ENCODE measurements at places on chromosomes 5 and 9.

- no peak for DNase-seq
Measured at GRCh38 chr5:171926311-171926710, 80.1 kb downstream of the FBXW11 start.

- no peak for DNase-seq
Measured at GRCh38 chr9:137232510-137232909, 1.8 kb downstream of the SLC34A3 start.

DNA sequence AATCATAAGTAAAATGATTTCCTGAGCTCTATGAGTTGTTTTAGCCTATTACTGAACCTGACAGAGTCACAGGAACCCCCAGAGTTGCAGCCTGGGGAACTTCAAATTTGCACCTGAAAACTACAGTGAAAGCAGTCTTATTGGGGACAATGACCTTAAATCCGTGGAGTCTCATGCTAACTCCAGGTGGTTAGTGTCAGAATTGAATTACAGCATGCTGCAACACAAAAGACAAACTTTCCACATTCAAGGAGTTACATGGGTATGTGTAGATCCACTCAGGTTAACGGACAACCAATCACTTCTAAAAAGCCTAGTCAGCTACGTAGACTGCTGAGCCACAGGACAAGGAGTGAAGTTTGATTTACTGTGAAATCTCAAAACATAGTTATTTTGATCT is 49.7 kb downstream of the PLPP1 start:
- no peak for DNase-seq

DNA sequence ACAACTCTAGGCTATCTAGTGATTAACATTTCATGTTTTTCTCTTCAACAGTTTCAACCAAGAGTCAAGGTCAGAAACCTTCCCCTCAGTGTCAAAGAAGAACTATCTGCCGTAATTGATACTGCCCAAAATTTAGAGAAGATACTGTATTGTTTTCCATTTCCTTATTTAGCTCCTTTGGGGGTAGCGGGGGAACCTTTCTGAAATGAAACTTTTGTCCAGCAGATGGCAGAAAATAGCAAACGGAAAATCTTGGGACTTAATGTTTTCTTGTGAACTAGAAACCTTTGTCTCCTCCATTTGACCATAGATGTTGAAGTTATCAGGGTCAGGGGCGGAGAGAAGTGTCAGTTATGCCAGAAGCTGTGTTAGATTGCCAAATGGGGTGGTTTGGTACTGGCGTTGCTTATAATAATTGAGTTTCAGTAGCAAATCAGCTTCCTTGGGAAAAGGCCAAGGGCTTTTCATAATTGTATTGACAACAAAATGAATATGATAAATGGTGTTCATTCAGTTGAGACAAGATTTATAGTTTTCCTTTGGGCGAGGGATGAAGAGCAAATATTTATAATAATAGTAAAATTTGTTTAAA is 101.7 kb upstream of the TLX3 start:
- peak; percentile 37 for DNase-seq

DNA sequence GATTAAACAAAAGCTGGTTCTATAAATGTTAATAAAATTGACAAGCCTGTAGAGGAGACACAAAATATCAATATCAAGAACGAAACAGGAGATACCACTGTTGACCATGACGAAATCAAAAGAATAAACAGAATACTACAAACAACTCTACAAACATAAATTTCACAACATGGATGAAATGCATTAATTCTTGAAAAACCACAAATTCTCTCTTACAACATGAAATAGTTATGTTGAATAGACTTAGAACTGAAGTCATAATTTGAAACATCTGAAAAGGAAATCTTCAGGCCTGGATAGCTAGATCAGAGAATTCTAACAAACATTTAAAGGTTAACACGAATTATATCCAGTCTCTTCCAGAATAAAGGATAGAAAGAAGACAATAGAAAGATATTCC is 6.9 kb upstream of the SPATA31C1 start:
- no peak for DNase-seq

DNA sequence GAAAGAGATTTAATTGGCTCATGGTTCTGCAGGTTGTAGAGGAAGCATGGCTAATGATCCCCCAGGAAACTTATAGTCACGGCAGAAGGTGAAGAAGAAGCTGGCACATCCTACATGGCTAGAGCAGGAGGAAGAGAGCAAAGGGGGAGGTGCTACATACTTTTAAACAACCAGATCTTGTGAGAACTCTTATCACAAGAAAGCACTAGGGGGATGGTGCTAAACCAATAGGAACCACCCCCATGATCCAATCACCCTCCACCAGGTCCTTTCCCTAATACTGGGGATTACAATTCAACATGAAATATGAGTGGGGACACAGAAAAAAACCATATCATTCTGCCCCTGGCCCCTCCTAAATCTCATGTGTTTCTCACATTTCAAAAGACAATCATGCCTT is 147.2 kb upstream of the EPB41L4A start:
- DNase-seq: no peak

GRCh38 chr9:121651295-121652020 is at the start of gene DAB2IP:
Gene DAB2IP (plus strand): TSS chr9:121651634. CDS start chr9:121651776, 142 bp downstream.
- DNase-seq: no peak

GRCh38 chr9:84062538-84062937 is 81.9 kb downstream of the RMI1 start:
- DNase-seq: no peak

DNA sequence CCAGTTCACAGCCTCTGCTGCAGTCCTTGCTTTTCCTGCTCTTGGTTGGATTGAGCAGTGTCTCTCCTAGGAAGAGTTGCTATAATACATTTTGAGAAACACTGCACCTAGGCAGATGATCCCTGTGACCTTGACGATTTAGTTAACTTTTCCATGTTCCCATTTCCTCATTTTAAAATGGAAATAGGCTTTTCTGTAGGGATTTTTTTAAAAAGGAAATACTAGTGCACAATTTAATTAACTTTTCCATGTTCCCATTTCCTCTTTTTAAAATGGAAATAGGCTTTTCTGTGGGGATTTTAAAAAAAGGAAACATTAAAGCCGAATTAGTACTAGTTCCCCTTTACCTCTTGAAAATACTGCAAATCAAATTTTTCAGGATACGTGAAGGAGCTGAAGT is 4.7 kb downstream of the ATP6V0E1 start:
- no peak for DNase-seq

DNA sequence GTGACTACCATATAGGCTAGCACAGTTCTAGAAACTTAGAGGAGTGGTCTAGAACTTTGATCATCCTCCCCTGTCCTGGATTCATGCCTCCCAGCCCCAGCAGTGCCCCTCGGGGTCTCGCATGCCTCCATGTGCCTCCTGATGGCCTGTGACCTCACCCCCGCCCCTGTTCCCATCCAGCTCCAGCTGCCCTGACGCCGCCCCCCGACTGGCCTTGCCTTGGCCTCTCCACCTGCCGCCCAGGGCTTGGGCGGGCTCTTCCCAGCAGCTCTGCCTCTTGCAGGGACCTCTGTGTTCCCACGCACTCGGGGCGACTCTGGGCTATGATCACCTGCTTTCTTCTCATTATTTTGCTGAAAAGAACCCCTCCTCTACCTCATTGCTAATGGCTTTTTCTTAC is 115.4 kb upstream of the PHYKPL start:
- DNase-seq: no peak

DNA sequence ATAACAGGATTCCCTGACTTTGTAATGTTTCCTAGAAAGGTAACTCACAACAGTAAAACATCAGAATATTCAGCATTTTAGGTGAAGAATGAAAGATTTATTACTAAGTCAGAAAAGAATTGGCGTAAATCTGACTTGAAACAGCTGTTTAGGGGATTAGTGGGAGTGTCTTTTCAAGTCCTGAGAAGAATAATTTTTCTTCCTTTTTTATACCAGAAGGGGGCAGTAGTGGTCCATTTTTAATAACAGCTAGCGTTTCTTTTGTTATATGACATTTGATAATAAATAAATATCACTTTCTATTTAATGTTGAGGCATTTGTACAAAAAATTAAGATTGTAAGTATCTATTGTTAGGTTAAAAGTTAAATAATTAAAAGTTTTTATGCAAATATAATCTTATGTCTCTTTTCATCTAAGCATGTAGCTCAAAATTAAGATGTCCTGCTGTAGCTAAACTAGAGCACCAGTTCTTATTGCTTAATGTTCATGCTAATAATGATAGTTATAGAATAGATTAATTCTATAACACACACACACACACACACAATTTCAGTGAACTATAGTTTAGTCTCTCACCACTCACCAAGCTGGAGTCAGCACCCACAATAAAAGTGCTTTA is 258.7 kb upstream of the ARRDC3 start:
- DNase-seq: peak; percentile 43

- no peak for DNase-seq
Measured at GRCh38 chr9:117191504-117192261, 223.2 kb downstream of the ASTN2 start.

DNA sequence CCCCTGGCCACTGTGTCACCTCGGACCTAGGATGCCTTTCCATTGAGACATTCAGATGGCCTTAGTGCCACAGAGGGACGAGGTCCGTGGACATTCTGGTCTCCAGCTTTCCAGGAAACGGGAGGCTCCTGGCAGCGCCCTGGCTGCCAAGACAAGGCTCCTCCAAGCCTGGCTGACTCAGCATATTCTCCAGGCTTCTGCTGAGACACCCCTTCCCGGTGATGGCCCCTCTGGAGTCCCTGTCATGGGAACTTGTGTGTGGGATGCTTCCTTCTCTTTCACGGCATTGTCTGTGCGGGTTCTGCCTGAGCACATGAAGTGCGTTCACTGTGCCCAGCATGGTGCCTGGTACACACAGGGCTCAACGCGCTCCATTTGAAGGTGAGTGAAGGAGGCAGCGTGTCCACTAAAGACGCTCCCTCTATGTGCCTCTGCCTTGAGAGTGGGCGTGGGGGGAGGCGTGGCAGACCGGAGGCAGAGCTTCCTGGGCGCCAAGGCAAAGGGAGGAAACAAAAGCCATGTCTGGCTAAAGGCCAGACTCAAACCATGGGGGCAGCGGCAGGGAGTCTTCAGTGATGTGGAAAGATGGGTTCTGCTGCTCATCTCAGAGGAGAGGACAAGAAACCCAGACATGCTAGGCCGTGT is 46.4 kb upstream of the PRRC2B start:
- no peak for DNase-seq

- peak; percentile 65 for DNase-seq
Measured at GRCh38 chr9:121217609-121218292, 16.1 kb upstream of the RAB14 start.

DNA sequence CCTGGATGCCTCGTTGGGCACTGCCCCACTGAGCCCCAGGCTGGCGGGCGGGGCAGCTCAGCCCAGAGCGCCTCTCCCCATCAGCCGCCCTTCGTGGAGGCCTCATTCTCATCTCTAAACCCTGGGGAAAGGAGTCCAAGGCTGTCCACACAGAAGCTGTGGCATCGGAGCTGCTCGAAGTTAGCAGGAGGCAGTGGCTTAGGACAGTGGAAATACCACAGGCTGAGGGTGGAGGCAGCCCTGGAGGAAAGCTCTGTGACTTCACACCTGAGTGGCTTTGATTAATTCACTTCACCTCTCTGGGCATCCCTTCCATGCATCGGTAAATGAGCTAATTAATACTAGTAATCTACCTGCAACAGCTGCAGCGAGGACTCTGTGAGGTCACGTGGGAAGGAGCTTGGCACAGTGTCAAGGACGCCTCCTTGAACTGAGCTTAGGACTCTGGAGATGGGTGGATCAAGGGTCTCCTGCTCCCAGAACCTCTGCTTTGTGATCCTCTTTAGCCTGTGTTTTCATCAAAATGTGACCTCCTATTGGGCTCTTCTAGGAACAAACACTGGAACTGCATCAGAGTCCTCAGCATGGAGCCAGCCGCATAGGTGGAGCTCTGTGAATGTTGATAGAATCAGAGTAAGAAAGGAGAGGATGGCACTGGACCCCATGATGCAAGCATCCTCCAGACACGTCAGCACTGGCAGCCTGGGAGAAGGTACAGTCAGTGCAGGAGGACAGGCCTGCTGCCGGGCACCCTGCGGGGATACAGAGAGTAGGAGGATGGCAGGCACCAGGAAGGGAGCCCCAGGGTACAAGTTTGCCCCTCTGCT is 842 bp upstream of the ANGPTL2 start:
- no peak for DNase-seq

DNA sequence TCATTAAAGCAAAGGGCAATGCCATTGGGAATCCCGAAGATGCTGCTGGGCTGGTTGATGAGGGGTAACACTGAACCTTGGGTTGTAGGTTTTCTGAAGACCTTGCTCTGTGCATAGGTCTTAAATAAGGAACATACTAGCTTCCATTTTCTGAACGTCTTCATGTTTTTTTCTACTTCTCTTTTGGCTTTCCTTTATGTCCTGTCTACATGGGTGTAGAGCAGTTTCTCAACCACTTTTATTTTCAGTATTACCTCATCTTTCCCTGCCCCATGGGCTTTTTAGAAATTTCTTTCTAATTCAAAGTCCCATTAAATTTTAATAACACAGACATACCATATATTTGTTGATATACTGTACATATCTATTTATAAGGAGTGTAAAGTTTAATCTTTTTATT is at the start of gene IFNA14:
Gene IFNA14, minus strand, starts transcription at position 95 of the 400 bp plus-strand sequence. Its CDS starts 70 bp downstream, at position 25.
- DNase-seq: no peak

- no peak for DNase-seq
Measured at GRCh38 chr9:107792596-107792995, 303.0 kb upstream of the KLF4 start.

DNA sequence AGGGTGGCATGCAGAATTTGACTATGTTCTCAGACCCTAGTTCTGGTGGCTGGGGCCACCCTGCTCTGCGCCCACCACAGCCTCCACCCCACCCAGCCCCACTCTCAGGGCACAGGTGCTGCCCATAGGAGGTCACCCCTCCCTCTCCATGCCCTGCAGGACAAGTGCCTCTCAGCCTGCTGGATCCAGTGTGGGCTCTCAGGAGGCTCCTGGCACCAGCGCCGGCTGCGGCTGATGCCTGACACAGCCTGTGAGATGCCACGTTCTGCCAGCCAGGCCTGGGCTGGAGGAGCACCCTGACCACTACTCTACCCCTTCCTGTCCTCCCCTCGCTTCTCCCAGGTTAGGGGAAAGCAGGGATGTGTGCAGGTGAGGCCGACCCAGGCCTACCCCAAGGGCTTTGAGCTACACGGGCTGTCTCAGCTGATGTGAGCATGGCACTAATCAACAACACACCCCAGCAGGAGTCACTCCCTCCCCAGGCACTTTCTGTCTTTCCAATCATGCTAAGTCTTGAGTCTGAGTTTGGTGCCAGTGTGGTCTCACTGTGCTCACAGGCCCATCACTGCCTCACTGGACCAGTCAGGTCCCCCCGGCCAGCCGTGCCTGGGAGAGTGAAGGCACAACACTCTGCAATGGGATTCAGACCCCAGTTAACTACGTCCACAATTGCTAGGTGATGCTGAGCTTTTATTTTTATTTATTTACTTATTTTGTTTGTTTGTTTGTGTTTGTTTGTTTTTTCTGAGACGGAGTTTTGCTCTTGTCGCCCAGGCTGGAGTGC is 12.1 kb upstream of the BARX1 start:
- no peak for DNase-seq
